Sigmoid colon (tissue), 7 donors: ENCODE measurements at places on chromosomes 12 and 14. TPM values are rescaled to one million over a fixed set of nuclear protein-coding genes. Genes with fewer than 3 reads are reported as not detected.
A peak's percentile ranks its signal among the peaks of the same experiment; 100 is the strongest.

- no peaks in the 10 kb centered on the region for H3K36me3 ChIP-seq
- H3K4me3 ChIP-seq: no peak overlapping the region
Measured at GRCh38 chr14:58104808-58105207, 47.2 kb downstream of the ARMH4 start.

DNA sequence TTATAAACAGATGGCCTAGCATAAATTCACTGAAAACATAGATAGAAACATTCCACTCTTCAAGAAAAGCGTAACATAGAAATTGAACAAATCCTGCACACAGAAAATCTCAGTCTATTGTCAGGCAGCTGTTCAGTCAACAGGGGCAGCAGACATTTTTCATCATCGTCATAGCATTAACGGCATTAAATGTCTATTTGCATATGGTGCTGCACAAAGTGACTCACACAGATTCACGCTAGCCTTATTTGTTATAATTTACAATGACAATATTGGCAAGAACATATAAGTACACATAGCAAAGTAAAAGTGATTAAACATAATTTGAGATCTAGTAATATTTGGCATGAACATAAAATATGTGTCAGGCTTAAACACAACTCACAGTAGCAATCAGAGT, 95.7 kb downstream of the CEP128 start:
- H3K4me3 ChIP-seq: no peak overlapping the region
- H3K27ac ChIP-seq: no peak overlapping the region
- H3K36me3 ChIP-seq: no peaks in the 10 kb centered on the region

GRCh38 chr12:8699714-8700113, 1.9 kb downstream of the RIMKLB start:
- H3K27ac ChIP-seq: peak overlapping the region; percentile 97
- H3K36me3 ChIP-seq: no peaks in the 10 kb centered on the region
- H3K4me3 ChIP-seq: no peak overlapping the region
- no peaks in the 10 kb centered on the region for H3K27me3 ChIP-seq
- DNase-seq: no peak

DNA sequence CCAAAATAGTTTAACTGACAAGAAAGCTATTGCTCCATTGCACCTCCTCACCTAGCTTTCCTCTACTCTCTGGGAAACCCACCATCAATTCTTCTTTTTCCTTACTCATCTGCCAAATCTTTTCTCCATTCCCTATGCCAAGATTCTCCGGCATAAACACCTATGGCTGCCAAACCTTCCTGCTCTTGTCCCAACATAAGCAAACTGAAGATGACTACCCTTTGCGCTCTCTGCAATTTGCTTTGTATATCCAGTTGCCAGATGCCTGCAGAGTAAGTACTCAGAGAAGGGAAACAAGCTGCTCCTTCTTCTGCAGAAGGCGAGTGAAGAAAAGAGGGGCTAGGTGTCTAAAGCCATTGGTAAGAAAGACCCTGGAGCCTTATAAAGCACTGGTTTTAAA, 11.5 kb downstream of the PTGER2 start:
- no peaks in the 10 kb centered on the region for H3K4me1 ChIP-seq
- no peak overlapping the region for H3K4me3 ChIP-seq
- no peak for DNase-seq
- no peaks in the 10 kb centered on the region for H3K36me3 ChIP-seq

GRCh38 chr14:68131907-68132306, 312.3 kb downstream of the RAD51B start:
- H3K36me3 ChIP-seq: no peaks in the 10 kb centered on the region
- H3K4me3 ChIP-seq: no peak overlapping the region
- peak overlapping the region; percentile 51 for H3K27ac ChIP-seq

GRCh38 chr12:93460003-93460402, 7.3 kb upstream of the MRPL42 start:
- H3K27me3 ChIP-seq: no peaks in the 10 kb centered on the region
- no peak overlapping the region for H3K4me3 ChIP-seq
- no peak for DNase-seq
- H3K4me1 ChIP-seq: no peaks in the 10 kb centered on the region
- no peak overlapping the region for H3K27ac ChIP-seq

DNA sequence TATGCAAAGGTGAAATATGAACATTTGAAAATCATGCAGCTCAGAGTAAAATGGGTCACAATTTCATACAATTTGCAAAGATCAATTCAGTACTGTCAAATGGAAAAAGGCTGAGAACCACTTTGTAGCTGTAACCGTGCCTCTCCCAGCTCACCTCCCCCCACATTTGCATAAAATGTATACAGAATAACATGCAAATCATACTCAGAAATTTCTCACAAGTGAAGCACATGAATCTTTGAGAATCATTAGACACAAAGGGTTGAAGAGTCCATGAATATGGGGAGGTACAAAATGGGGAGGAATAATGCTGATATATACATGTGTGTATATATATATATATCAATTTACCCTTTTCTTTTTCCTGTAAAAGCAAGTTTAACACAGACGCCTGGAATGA, 162.1 kb downstream of the APAF1 start:
- H3K27ac ChIP-seq: no peak overlapping the region
- H3K4me1 ChIP-seq: no peaks in the 10 kb centered on the region
- no peaks in the 10 kb centered on the region for H3K27me3 ChIP-seq

DNA sequence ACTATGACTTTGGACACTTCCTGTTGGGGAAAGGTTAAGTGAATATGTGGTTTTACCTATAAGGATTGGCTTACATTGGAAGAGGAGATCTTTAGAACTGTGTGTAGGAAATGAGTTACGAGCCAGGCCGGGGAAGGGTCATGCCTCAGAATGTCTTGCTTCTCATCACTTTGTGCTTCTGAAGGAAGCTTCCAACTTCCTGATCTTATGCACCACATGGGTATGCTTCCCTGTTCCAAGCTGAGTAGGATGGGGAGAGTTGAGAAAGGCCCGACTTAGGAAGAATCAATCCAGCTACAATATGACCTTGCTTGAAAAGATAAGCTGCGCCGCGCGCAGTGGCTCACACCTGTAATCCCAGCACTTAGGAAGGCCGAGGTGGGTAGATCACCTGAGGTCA, 59.9 kb downstream of the STXBP6 start:
- no peaks in the 10 kb centered on the region for H3K4me1 ChIP-seq
- no peak for DNase-seq
- no peak overlapping the region for H3K4me3 ChIP-seq
- no peak overlapping the region for H3K27ac ChIP-seq

- no peaks in the 10 kb centered on the region for H3K36me3 ChIP-seq
- no peak overlapping the region for H3K27ac ChIP-seq
- no peaks in the 10 kb centered on the region for H3K27me3 ChIP-seq
- H3K4me1 ChIP-seq: peaks cover 3% of the 10 kb centered on the region
- no peak for DNase-seq
- H3K4me3 ChIP-seq: no peak overlapping the region
Measured at GRCh38 chr12:111221062-111222026, 147.6 kb downstream of the PHETA1 start.

The TMEM132D gene
- total RNA-seq: not detected

The ITGB7 gene
- total RNA-seq: 1.2 TPM

The SLCO1C1 gene
- 1.8 TPM for total RNA-seq

The KRT85 gene
- total RNA-seq: not detected

The GPR84 gene
- 0.54 TPM for total RNA-seq
